Activated CD4-positive, alpha-beta T cell treated with anti-CD3 and anti-CD28 coated beads, Interleukin-2, amount 50 U/mL, for 4 hours (primary cell): ENCODE measurements at places on chromosomes 16 and 17.

DNA sequence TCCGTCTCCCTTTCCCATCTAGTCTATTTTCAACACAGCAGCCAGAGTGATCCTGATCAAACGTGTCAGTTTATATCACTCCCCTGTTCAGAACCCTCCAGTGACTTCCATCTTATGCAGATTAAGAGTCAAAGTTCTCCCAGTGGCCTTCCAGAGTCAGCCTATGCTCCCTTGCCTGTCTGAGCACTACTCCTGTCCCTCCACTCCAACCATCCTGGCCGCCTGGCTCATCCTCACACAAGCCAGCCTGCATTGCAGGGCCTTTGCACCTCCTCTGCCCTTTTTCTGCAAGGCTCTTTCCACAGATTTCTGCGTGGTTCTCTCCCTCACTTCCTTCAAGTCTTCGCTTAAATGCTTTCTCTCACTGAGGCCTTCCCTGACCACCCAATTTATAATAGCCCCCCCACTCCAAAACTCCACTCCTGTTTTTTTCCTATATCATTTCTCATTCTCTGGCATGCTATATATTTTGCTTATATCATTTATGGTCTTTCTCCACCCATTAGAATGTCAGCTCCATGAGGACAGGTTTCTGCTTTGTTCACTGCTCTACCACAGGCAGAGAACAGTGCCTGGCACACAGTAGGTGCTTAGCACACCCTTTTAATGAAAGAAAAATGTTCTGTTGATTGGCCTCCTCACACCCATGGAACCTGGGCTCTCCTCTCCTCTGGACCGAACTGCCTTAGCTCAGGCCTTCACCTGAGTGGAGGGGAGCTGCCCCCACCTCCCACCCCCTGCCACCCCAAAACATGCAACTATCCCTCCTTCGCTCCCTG, 9.3 kb downstream of the SAMD14 start:
- DNase-seq: no peak

- no peak for DNase-seq
Observed at GRCh38 chr17:182050-182751, 751 bp upstream of the DOC2B start.

DNA sequence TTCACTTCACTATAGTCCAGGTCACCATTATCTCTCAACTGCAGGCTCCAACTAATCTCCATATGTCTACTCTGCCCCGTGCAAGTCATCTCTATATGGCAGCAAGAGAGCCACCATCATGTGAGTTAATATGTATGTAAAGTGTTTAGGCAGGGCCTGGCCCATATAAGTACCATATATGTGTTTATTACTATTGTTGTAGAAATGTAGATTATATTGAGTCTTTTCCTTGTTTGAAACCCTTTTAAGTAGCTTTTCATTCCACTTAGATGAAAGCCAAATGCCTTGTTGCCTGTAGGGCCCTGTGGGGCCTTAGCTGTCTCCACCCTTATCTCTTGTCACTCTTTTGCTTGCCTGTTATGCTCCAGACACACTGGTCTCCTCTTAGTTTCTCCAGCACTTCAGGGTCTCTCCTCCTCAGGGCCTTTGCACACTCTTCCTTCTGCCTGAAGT, 164.0 kb downstream of the PHKB start:
- no peak for DNase-seq

- no peak for DNase-seq
Observed at GRCh38 chr17:31251105-31251969, 45.7 kb downstream of the OMG start.

DNA sequence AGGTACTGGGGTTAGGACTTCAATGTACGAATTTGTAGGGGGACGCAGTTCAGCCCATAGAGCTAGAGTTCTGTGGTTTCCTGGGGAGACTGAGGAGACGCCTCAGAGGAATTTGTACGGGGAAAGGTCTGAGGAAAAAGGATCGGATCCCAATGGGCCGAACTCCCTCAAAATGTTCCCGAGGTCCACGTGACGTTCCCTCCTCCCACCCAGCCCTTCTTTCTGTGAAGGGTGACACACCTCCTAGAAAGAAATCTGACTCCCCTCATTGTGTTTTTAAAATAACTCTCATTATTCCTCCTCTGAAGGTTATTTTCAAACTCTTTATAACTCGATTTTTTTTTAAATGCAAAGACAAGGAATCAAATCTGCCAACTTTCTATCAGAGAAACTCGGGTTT, 8.6 kb downstream of the RGS9 start:
- DNase-seq: no peak

GRCh38 chr16:23334457-23334853, 32.4 kb downstream of the SCNN1B start:
- no peak for DNase-seq

GRCh38 chr17:78601577-78602190, 24.5 kb upstream of the DNAH17 start:
- DNase-seq: no peak

- no peak for DNase-seq
Observed at GRCh38 chr16:23590181-23590580, 5.9 kb downstream of the NDUFAB1 start.

- DNase-seq: no peak
Observed at GRCh38 chr16:15639061-15639568, 3.8 kb downstream of the MARF1 start.

GRCh38 chr17:81119223-81120148, 45.8 kb upstream of the PVALEF start:
- peak; percentile 75 for DNase-seq

- no peak for DNase-seq
Observed at GRCh38 chr17:75927286-75927922, 13.4 kb downstream of the FBF1 start.

GRCh38 chr17:33509331-33509730, 216.2 kb upstream of the ASIC2 start:
- DNase-seq: no peak

DNA sequence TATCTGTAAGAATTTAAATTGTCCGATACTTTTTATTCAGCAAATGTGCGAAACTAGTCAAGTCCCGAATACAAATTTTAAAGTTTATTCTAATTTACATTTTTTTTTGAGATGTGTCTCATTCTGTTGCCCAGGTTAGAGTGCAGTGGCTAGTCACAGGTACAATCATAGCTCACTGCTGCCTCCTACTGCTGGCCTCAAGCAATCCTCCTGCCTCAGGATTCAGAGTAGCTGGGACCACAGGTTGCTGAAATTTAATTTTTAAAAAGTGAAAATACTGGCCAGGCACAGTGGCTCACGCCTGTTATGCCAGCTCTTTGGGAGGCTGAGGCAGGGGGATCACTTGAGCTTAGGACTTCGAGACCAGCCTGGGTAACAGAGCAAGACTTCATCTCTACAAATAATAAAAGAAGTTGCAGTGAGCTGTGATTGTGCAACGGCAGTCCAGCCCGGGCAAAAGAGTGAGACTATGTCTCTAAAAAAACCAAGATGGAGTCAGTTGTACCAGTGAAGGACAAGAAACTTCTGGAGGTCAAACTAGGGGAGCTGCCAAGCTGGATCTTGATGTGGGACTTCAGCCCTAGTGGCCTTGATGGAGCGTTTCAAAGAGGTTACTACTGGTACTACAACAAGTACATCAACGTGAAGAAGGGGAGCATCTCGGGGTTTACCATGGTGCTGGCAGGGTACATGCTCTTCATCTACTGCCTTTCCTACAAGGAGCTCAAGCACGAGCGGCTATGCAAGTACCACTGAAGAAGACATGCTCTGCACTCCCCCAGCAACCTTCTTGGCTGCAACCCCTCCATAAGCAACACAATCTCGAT, 5.6 kb downstream of the POLG2 start:
- DNase-seq: peak; percentile 42

- no peak for DNase-seq
Observed at GRCh38 chr16:56695246-56695645, 13.0 kb downstream of the MT1X start.

GRCh38 chr16:35795361-35796029, 2336.1 kb downstream of the TP53TG3F start:
- DNase-seq: no peak
